Activated CD4-positive, alpha-beta T cell treated with anti-CD3 and anti-CD28 coated beads, Interleukin-2, Interleukin-6, amounts not matched to agents 100 ng/mL and 50 ng/mL, durations not matched to agents 16 hours and 8 hours (primary cell): ENCODE measurements at places on chromosomes 16 and 17.

DNA sequence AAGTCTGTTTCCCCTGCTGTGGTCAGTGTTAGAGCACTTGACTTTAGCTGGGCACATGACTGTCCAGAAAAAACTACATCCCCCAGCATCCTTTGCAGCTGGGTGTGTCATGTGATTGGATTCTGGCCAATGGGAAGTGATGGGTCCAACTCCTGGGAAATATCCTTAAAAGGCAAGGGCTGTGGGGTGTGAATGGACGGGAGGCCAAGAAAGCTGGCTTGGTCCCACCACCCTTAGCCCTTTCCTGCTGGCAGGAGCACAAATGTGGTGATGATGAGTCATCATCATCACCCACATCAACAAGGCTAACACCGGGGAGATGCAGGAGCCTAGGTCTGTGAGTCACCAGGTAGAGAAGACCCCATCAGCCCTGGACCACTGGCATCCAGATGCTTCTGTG lies 341.7 kb downstream of the C16orf95 start:
- DNase-seq, result peak; percentile 27

DNA sequence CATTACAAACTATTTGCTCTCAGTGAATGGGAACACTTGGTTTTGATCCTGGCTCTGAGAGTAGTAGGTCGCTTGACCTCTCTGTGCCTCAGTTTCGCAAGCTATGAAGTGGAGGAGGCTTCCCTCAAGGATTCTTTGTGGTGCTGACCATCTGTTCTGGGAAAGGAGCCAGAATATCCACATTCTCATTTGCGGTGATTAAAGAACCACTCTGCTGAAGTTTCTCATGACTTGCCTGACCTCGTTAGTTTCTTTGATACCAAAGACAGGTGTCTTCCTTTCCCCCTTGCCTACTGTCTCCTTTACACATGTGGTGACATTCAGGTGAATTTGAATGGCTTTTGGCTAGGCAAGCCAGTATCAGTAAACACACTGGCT lies 116.0 kb downstream of the SNX29 start:
- no peak for DNase-seq

- DNase-seq, result no peak
These were observed 7.0 kb downstream of the NOS2 start for GRCh38 chr17:27793168-27793905.

GRCh38 chr16:84631886-84632285 lies 14.0 kb upstream of the COTL1 start:
- DNase-seq, result no peak

- DNase-seq, result no peak
These were observed 8.8 kb downstream of the BEAN1 start for GRCh38 chr16:66435896-66436295.

- DNase-seq, result no peak
These were observed 75.4 kb downstream of the HLF start for GRCh38 chr17:55340176-55340575.

- DNase-seq, result no peak
These were observed 441.9 kb downstream of the CDH13 start for GRCh38 chr16:83068686-83069085.

GRCh38 chr17:63035271-63035670 lies 69.2 kb downstream of the TANC2 start:
- DNase-seq, result no peak

GRCh38 chr17:65143889-65144604 lies 6.9 kb downstream of the RGS9 start:
- no peak for DNase-seq

GRCh38 chr16:26651464-26651863 lies 415.3 kb upstream of the C16orf82 start:
- DNase-seq, result no peak

- no peak for DNase-seq
These were observed 568.8 kb upstream of the ZFHX3 start for GRCh38 chr16:73616770-73617169.

GRCh38 chr16:66477028-66477515 lies 50.0 kb downstream of the BEAN1 start:
- DNase-seq, result no peak

GRCh38 chr17:70390049-70390448 lies 220.7 kb downstream of the KCNJ2 start:
- no peak for DNase-seq

- DNase-seq, result no peak
These were observed 52.8 kb downstream of the SOX9 start for GRCh38 chr17:72173499-72174116.

DNA sequence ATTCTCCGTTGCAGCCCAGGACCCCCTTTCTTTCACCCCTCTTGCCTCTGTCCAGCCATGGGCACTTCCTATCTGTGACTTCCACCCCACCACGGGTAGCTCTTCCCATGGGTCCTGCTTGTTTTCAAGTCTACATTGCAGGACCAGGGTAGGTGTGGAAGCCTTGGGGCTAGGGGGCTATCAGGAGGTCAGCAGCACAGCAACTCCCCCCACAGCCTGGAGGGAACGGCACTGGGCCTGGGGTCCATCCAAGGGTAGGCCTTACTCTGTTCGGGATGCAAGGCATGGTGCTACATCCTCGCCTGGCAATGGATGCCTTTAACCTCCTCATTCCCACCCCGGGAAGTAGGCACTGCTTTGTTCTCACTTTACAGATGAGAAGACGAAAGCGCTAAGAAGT lies 109.3 kb downstream of the IRX5 start:
- no peak for DNase-seq

DNA sequence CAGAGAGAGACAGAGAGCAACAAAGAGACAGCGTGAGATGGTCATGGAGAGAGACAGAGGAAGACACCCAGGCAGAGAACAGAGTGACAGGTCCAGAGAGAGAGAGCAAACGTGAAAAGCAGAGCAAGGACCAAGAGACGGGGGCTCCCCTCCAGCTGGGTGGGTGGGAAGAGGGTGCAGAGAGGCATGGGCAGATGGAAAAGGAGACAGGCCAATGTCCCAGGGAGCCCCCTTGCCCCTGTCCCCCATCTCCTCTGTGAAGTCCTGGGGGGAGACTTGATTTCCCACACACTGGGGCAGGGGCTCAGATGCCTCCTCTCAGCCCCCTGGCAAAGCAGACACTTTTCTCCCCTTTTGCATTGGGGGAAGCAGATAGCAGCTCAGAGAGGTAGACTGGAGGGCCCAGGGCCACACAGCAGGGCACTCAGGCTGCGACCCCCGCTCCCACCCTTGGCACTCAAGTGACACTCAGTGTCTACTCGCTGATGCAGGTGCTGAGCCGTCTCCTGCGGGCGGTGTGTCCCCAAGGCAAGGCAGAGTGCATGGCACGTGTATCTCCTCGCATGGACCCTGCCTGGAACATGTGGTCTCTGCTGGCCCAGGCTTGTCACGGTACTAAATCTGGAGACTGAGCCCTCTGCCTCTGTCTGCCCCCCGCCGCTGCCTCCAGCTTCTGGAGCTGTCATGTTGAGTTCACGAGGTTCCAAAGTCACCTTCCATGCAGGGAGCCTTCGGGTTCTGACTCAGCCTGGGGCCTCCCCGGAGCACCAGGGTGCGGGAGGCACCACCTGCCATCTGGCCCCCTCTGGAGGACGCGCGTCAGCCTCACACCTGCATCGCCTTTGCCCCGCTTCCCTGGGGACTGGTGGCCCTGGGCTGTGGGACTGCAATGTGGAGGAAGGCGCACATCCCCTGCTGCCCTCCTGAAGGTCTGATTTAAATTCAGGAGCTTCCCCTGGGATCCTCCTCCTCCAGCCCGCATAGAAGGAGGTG lies 215.9 kb upstream of the GSE1 start:
- DNase-seq, result no peak

DNA sequence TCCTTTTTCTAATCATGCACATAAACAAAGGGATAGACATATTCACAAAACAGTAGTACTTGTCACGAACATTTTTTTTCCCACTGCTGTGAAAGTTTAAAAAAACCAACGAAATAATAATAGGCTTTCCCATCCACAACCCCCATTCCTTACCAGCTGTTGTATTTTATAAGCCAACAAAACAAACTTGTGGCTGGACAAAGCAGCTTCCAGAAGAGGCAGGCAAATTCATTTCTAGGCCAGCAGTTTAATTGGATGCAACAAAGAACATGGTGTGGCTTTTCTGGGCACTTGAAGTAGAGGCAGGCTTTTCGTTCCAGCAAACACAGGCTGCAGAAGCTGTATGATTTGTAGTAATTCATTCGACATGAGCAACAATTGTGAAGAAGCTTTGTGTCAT lies 56.0 kb upstream of the FAM20A start:
- DNase-seq, result no peak

DNA sequence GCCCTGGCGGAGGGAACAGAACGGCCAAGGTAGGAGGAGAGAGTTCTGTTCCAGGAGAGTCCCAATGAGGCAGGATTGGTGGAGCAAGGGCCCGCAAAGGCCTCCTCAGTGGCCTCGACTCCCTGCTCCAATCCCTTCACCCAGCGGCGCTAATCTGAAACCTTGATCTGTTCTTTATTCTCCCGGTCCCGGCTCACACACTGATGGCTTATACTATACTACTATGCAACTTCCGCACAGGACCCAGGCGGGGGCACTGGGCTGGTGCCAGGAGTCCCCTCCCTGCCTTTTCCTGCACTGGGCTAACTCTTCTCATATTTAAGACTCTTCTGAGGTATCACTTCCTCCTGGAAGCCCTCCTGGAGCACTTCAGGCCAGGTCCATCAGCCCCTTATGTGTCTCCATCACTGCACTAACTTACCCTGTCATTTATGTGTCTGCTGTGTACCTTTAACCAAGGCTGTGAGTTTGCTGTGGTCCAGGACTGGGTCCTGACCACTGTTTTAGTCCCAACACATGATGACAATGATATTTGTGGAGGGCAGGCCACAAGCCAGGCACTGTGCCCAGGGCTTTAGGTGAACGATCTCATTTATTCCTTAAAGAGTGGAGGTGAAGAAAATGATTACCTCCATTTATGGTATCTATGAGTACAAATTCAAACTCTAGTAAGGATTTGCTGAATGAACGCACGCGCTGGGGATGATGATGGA lies 6.8 kb downstream of the CCDC102A start:
- no peak for DNase-seq
